Cortex of kidney (tissue), 1 donor: ENCODE measurements at places on chromosomes 16 and 17.

DNA sequence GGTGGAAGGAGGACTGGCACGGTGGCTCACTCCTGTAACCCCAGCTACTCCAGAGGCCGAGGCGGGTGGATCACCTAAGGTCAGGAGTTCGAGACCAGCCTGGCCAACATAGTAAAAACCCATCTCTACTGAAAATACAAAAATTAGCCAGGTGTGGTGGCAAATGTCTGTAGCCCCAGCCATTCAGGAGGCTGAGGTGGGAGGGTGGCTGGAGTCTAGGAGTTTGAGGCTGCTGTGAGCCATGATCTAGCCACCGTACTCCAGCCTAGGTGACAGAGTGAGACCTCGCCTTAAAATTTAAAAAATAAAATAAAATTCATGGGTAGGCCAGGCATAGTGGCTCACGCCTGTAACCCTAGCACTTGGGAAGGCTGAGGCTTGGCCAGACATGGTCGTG lies 1.2 kb upstream of the RPH3AL start:
- no peak for DNase-seq

DNA sequence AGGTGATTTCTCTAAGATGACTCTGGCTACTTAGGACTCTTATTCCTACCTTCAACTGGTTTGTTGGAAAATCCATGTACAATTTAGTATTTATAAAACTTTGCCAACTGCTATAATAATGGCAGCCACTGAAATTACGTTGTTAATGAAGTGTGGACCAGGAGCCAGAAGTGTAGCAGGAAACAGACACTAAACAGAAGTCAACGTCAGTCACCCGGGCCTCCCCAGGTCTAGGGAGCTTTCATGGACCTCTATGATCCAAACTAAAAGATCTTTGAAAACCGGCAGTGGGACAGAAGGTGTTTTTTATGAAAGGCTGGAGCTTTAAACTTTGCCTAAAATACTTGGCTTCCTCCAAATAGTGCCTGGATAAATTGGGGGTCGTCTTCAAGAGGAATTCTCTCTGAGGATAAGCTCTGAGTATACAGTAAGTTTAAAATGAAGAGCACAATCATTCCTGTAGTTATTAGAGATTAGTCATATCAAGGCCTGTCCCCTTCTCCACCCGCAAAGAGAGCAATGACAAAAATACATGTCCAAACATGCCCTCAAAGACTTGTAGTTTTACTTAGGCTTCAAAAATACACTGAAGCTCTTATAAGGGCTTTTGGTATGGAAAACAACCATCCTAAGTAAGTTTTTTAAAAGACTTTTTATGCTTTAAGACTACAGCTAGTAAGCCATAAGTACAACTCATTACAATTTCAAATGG lies 34.6 kb downstream of the DCUN1D3 start:
- no peak for DNase-seq

DNA sequence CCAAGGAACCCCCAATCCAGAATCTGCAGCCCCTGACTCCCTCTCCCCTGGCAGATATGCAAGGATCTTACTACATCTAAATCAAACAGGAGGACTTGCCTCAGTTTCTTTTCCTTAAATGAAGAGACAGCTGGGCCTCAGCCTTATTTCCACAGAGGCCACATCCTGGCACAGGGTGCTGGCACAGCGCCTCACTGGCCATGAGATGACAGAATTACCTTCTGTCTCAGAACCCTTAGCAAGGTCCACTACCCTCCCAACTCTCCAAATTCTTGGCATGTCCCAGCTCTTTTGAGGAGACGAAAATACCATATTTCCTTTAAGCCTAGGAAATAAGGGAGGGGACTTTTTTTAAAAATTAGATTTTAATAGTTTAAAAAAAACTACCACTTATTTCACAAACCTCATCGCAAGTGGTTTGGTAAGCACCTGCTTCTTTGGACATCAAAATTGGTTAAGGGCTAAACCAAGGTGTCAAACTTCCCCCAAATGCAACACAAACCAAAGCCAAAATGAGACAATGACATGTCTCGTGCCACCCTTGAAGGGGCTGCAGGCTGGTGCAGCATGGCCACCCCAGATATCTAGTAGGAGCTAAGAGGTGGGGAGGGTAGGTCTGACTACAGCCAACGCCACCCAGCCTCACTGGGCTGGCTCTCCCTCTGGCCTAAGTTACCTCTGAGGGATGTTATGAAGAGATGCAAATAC lies 25.3 kb downstream of the FAM117A start:
- no peak for DNase-seq

GRCh38 chr16:56257239-56257638 lies 66.0 kb downstream of the GNAO1 start:
- no peak for DNase-seq

DNA sequence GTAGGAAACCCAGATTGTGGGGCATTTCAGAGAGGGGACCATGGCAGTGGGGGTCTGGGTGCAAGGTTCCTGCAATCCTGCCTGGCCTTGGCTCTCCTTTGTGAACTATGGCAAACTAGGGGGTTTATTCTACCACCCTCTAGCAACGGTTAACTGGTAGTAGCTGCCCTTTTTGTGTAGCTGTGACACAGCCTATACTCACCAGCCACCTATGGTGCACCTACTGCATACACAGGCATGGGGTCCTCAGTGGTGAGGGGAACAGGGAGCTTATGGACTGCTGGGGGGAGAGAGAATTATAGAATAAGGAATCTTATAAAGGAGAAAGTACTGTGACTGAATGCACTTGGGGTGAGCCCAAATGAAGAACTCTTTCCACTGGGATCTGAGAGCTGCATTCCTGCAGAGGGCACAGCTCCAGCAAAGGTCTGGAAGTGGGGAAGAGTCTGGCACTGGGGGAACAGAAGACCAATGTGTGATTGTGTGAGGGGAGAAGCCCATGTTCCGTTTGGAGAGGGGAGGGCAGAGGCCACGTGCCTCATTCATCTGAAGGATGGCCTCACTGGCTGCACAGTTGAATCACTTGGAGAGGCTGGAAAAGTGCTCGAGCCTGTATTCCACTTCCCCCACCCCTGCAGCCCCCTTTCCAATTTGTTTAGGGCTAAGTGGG lies 2.1 kb downstream of the MT1X start:
- no peak for DNase-seq

GRCh38 chr16:76121636-76122035 lies 155.6 kb upstream of the CNTNAP4 start:
- DNase-seq, result no peak

- no peak for DNase-seq
Observed at GRCh38 chr16:30018731-30019158, 4.3 kb upstream of the C16orf92 start.

DNA sequence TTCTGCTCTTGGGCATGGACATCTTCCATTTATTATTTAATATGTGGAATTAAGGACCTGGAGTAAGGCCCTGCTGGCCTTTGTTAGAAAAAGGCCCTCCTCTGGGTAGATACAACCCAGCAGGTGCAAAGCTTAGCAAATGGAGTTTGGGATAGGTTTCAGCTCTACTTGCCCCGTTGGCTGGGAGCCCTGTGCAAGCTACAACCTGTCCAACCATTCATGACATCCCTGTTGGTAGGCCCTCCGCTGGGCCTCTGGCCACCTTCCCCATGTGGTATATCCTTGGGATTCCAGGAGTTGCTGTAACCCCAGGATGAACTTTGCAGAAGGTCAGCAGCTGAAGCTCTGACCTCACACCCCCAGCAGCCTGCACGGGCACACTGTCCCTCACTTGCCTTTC lies 6.4 kb downstream of the NGFR start:
- DNase-seq, result no peak

DNA sequence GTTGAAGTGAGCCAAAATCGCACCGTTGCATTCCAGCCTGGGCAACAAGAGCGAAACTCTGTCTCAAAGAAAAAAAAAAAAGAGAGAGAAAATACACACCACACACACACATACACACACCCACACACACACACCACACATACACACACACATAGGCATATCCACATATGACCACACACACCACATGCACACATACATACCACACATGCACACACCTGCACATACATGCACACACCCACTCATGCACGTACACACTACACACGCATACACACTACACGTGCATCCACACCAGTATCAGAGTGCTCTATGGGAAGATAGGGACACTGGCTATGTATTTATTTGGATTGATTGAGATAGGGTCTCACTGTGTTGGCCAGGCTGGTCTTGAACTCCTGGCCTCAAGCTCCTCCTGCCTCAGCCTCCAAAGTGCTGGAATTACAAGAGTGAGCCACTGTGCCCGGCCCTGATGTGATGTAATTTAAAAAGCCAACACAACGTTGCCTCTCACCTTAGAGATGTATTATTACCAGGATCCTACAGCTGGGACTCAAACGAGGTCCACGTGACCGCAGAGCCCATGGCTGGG lies 17.8 kb upstream of the GINS2 start:
- DNase-seq, result no peak

GRCh38 chr16:54282202-54282927 lies 4.2 kb downstream of the IRX3 start:
- DNase-seq, result no peak

DNA sequence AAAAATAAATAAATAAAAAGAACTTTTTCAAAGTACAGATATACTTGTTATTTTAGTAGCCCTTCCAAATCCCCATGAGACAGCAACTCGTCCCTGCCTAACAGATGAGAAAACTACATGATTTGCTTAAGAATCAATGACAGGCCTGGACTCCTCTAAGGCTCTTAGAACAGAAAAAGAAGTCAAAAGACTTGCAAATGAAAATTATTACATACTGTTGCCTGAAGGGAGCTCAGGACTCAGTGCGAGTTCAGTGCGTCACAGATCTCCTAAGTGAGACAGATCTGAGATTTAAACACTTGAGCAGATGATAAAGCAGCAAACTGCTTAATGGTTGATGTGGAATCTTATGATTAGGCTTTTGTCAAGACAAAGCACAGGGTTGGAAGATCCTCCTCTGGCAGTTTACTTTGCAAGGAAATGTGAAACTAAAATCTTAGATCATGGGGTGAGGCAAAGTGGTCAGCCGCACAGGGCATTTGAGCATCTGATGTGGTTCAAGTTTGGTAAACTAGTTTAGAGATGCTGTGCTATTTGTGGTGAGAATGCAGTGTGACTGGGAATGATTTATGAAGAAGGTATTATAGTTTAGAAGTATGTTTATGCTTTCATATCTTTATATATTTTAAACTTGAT lies 138.1 kb downstream of the TRIM37 start:
- DNase-seq, result no peak

DNA sequence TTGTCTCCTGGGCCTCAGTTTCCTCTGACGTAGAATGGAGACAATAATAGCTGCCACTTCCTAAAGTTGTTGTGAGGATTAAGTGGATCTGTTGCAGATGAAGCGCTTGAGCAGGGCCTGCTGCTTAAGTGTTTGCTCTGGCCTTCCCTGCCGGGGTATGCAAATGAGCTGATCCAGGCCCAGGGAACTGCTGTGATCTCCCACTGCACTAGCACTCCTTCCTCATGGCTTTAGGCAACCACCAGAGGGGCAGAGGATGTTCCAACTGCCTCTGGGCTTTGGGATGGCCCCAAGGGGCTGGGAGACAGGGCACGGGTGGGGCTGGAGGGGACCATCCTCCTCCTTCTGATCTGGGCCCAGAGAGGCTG lies 6.2 kb downstream of the SBK1 start:
- DNase-seq, result no peak

GRCh38 chr17:44067545-44067940 lies 1.1 kb upstream of the LSM12 start:
- no peak for DNase-seq

GRCh38 chr17:20922128-20922670 lies 120.6 kb downstream of the USP22 start:
- no peak for DNase-seq

DNA sequence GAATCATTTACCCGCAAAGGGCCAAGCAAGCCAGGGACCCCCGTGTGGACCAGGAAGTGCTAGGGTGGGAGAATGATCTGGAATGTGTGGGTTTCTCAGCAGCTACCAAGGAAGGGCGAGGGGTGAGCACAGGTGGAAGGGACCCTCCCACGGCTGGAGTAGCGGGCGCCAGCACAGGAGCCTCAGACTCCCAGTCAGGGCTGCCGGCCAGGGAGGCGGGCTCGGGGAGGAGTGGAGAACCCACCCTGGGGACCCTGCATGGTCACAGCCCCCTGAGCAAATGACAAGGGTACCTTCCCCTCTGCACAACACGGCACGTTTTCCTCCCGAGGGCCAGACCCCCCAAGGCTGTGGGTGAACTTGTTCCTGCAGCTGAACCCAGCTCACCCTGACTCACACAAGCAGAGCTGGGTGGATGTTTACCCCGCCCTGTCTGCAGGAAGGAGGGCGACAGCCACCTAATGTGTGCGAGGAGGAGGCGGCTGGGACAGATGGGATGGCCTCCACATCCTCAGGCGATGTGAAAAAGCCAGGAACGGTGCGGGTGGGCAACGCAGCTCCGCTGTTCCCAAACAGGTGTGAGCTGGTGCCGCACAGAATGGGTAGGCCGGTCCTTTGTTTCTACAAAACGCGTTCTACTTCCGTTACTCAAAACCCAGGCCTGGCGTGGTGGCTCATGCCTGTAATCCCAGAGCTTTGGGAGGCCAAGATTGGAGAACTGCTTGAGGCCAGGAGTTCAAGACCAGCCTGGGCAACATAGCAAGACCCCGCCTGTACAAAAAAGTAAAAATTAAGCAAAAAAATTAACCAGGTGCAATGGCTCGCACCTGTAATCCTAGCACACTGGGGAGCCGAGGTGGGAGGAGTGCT lies 6.2 kb downstream of the ECI1 start:
- DNase-seq, result no peak
